ENCODE measurements at places on chromosomes 13 and 19.

GRCh38 chr13:78410847-78411246 is 192.5 kb downstream of the POU4F1 start:
- no peak for DNase-seq

DNA sequence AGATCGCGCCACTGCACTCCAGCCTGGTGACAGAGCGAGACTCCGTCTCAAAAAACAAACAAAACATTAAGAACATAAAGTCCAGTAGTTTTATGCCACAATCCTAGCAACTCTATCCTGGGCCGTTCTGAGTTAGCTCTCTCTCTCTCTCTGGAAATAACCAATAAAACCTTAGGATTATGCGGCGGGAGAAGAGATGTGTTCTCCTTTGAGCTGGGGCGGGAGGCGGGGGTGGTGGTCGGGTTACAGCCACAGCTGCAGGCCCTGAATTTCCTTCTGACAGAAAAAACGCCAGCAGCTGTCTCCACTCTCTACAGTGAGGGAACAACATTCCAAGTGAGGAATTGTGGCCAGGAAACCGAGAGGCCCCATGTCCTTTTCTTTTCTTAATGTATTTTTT is 9.1 kb upstream of the PNMA8A start:
- no peak for DNase-seq

- no peak for DNase-seq
Measured at GRCh38 chr19:38812009-38812840, 520 bp downstream of the LGALS4 start.

GRCh38 chr13:65112531-65112941 is 2117.6 kb downstream of the PCDH9 start:
- no peak for DNase-seq

- DNase-seq: peak; percentile 91
Measured at GRCh38 chr19:39405958-39406655, 540 bp upstream of the ZFP36 start.

DNA sequence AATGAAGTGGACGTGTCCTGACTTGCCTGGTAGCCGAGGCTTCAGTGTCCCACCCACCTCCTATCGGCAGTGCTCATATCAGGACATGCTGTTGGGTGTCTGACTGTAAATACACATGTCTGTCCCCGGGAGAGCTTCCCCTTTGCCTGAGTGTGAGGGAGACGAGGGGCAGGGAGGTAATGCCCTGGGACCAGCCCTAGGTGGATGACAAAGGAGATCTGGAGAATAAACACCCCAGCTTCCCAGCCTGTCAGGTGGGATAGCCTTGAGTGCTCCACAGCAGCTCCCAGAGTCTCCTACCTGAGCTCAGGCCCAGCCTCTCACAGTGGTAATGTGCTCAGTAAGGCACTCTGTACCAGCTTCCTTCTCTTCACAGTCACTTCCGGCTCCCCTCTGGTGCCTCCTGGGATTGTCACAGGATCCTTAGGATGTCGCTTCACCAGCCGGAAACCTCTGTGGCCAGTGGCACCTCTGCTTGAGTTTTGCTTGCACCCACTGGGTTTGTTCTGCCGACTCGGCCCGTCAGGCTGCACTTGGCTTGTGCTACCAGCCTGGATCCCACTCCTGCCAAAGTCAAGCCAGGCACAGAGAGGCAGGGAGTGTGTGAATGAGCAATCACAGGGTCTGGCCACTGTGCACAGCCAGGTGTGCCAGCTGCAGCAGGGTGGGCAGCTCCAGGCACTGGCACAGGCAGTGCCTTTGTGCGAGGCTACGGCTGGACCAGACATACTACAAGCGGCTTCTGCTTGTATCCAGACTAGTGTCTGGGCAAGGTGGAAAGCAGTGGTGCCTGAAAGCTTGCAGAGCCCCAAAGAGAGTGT is 54.4 kb upstream of the RGCC start:
- DNase-seq: no peak

- no peak for DNase-seq
Measured at GRCh38 chr13:95319551-95320274, 18.5 kb upstream of the ABCC4 start.

DNA sequence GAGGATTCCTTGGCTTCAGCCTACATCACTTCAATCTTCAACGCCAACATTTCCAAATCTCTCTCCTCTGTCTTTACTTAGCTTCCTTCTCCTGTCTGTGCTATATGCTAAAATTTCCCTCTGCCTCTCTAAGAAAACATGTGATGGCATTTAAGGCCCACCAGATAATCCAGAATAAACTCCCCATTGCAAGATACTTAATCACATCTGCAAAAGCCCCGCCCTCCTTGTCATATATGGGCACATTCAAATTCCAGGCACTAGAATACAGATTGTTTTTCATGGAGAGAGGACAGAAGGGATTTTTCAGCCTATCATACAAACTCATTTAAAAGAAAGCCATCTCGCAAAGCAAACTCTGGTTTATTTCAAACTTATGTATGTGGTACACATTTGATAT is 16.2 kb downstream of the ARGLU1 start:
- no peak for DNase-seq

DNA sequence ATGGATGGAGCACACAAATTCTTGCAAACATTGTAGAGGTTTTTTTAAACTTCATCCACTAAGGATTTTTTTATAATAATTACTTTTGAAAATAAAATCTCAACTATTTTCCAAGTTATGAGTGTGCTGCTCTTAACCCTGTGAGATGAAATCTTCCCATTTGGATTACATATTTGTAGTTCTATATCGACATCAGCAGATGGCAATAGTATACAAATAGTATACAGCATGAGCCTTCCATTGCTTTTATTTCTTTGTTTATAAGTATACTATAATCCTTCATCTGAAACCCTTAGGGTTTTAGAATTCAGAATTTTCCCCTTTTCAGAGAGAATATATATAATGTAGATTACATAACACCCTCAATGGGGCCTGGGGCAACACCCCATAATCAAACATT is 70.5 kb downstream of the GJA3 start:
- no peak for DNase-seq

- DNase-seq: no peak
Measured at GRCh38 chr13:38418286-38418685, 68.6 kb downstream of the UFM1 start.

DNA sequence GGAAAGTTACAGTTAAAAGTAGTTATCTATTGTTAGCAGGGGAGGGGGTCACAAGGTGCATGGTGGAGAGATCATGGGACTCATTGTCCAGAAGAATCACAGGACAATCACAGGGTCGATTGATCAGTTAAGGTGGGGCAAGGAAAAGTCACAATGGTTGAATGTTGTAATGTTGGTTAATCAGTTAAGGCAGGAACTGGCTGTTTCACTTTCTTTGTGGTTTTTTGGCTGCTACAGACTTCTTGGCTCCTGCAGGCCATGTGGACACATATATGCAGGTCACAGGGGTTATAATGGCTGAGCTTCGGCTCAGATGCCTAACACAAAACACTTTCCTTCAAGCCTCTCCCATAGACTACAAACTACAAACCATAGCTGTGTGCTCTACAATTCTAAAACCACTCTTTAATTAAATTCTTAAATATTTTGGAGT is 6.9 kb upstream of the ZNF431 start:
- no peak for DNase-seq

DNA sequence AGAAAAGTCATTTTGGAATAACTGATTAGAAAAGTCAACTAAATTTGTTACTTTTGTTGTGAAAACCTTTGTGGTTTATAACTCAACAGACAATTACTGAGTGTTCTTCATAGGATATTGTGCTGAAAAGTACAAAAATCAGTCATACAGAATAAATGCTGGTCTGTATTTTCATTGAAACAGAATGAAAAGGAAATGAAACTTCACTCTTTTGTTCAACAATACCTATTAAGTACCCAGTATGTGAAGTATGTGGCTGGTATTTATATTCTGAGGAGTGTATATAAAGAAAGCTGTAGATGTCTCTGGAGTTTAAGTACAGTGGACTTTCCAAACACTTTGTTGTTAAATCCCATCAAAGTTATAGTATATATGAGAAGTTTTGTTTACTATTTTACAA is 828.4 kb upstream of the ATXN8OS start:
- no peak for DNase-seq

- no peak for DNase-seq
Measured at GRCh38 chr13:111186305-111186935, 71.3 kb downstream of the ARHGEF7 start.

GRCh38 chr13:48542581-48543341 is 9.9 kb upstream of the RCBTB2 start:
- no peak for DNase-seq

DNA sequence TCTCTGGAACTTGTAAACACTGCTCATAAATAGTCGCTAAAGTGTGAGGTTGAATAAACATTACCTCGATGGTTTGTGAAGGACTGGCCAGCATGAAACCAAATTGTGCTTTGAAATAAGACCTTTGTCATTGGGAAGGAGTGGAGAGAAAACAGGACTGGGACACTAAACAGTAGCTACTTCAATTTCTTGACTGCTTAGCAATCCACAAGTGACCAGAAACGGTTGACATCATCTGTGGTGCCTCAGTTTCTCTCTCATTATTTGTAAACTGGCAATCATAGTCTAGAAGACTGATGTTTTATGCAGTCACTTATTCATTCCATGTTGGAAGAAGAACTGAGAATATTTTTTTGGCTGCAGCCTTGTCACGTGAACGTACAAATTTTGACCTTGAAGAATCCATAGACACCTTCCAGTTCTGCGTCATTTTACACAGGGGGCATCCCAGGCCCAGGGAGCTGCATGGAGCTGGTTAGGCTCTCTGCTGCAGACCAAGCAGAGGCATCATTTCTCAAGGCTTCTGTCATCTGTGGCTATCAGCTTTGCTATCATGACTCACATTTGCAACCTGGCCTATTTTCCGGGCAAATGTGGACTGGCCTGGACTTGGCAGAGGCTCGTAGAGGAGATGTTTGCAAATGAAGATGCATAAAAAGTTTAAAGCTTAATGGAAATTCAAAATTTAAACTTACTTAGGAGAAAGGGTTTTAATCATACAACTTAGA is 391.8 kb downstream of the FGF9 start:
- no peak for DNase-seq

- DNase-seq: no peak
Measured at GRCh38 chr13:22387899-22388298, 717.0 kb downstream of the FGF9 start.

DNA sequence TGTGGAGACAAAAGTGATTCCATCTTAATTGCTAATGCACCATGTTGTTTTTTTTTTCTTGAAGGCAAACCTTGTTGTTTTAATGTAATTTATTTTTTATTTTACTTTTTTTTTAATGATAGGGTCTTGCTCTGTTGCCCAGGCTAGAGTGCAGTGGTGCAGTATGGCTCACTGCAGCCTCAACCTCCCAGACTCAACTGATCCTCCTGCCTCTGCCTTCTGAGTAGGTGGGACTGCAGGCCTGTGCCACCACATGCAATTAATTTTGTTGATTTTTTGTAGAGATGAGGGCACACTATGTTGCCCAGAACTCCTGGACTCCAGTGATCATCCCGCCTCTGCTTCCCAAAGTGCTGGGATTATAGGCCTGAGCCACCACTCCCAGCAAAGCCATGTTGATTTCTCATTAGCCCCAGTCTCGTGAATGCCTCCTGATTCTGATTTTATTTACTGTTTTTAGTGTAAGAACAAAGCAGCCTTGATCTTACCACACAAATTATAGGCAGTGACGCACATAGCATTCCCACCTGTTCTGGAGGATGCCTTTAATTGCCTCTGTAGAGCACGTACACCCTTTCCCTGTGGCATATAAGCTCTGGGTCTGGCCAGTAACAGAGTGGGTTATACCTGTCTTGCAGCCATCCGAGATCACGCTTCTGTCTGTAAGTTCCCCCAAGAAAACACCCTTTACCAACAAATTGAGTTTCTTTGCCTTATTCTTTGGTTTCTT is 150.4 kb downstream of the GGACT start:
- no peak for DNase-seq

DNA sequence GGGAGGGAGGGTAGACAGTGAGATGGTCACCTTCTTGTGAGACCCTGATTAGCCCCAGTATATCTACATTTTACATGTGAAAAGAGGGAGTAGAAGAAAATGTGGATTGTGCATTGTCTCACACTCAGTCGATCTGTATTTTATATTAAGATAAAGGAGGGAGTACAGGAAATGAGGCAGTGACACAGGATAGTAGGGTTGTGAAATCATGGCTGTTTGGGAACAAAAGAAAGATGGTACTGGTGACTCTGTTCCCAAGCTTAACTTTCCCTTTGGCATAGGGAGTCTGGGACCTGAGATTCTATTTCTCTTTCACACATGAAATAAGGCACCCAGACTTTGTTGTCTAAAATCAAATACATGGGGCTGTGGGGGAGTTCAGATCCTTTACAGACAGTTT is 194.7 kb downstream of the ABCC4 start:
- DNase-seq: no peak

GRCh38 chr19:45503909-45504308 is 3.4 kb upstream of the VASP start:
- DNase-seq: no peak

- DNase-seq: no peak
Measured at GRCh38 chr13:76992548-76993001, 694 bp downstream of the CLN5 start.

GRCh38 chr19:41621654-41622053 is 5.2 kb downstream of the CEACAM4 start:
- DNase-seq: no peak

DNA sequence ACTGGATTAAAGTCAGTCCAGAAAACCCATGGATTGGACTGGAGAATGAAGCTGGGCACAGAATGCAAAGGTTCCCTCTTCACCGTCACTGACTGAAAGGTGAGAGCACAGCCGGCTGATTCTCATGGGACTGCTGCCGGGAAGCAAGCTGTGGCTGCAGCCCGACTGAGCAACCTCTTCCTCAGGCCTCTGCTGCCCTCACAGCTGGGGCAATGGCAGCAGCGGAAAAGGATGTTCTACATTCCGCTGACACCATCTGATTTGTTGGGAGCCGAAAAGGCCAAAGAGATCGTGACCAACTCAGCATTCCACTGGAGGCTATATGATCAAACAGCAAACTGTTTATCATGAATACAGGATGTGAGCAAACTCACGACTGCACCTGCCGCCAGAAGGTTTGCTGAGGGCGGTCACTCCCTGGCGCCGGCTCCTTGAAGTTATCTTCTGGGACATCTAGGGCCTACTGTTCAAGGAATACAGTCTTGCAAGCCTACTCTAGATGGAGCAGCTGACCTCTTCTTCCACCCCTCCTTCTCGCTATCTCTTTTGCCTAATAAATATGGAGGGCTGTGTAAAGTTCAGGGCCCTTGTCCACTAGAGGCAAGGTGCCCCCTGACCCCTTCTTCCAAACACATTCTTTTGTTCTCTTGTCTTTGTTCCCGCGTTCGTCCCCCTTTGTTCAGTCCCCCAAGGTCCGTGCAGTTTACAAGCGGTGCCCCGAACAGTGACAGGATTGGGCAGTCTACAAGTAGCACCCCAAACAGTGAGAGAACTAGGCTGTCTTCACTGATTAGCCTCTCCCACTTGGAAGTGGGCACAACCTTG is 19.6 kb upstream of the SIGLEC6 start:
- DNase-seq: no peak

GRCh38 chr13:43009506-43009905 is 13.9 kb upstream of the DNAJC15 start:
- DNase-seq: no peak

GRCh38 chr13:81302125-81302524 is 961.2 kb upstream of the SPRY2 start:
- no peak for DNase-seq

Data from activated CD4-positive, alpha-beta T cell treated with anti-CD3 and anti-CD28 coated beads for 4 hours (primary cell).